Activated CD4-positive, alpha-beta T cell treated with anti-CD3 and anti-CD28 coated beads, Interleukin-2, amount 50 U/mL, for 4 hours (primary cell): ENCODE measurements at places on chromosomes 6 and 20.

DNA sequence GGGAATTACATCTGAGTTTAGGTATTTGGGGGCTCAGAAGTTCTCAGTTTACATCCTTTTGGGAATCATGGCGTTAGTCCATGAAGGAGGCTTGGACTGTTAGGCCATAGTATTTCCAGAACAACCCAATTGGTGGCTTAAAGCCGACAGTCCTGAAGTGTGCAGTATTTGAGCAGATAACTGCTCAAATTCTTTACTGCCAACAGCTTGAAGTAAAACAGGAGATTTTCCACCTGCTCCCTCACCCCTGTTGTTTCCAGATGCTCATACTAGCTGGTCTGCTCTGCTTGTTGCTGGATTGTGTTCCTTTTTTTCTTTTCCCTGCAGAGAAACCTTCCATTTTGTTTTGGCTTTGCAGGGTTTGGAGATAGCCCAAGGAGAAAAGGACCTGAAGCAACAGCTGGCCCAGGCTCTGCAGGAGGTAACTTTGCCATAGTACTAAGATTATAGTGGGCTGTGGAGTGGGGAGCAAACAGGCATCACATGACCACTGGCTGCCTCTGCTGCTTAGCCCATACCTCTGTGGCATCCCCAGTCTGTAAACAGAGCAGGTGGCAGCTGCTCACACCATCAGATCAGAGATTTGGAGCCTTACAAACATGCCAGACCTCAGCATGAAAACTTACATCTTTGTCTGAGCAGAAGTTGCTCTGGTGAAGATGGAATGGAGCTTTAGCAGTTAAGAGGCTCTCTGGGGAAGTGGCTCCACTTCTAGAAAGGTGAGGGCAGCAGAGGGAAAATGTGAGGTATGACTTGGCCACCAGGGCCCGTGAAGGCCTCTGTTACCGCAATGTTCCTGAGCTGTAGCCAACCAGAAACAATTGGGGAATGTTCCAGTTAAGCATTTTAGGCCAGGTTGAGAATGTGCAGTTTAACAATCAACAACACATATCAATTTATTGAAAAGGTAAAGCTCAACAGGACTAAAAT, 17.6 kb downstream of the RNF8 start:
- DNase-seq, result no peak

- no peak for DNase-seq
Observed at GRCh38 chr6:45704056-45704800, 311.4 kb downstream of the CLIC5 start.

DNA sequence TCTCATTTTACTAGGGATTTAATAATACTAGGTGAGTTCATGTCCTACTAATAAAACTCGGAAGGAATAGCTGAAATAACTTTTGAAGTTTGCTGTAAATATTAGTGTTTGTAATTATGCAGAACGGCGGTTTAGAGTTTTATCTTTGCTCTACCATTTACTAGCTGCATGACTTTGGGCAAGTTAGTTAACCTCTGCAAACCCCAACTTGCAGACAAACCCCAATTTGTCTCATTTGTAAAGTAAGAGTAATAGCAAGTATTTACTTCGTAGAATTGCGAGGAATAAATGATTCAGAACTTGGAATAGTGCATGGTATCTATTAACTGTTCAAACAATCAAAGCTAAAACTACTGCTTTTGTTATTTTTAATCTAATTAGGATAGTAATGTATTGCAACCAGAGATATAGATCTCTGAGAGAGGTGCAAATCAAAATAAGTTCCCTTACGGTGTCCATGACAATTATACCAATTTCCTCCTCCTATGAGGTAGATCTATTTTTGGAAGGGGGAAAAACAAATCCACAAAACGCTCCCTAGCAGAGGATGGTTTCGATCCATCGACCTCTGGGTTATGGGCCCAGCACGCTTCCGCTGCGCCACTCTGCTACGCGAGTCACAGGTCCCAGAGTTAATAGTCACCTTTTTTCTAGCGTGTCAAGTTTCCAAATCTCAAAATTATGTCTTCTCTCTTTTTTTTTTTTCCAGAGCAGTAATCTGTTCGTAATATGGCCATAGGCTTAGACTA, 35.1 kb upstream of the BTN3A2 start:
- peak; percentile 37 for DNase-seq

GRCh38 chr6:113830140-113830539, 27.0 kb upstream of the MARCKS start:
- no peak for DNase-seq

- DNase-seq, result peak; percentile 67
Observed at GRCh38 chr20:5056801-5057599, 55.7 kb upstream of the SLC23A2 start.

GRCh38 chr6:47079638-47080037, 37.5 kb upstream of the ADGRF1 start:
- no peak for DNase-seq

DNA sequence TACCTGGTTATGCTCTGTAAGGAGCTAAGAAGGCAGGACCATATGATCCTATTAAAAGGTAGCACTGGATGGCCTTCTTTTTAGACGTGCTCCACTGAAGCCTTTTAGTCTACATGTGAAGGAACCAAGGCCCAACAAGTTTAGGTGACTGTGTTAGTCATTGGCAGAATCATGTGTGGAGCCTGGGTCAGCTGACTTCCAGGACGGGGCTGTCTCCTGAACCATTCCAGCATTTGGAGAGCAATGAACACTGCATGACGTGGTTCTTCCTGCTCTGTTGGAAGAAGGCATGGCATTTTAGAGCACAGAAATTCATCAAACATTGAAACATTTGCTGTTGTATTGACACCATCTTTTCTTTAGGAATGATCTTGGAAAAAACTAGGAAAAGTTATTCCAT, 87.8 kb upstream of the TIAM2 start:
- no peak for DNase-seq

DNA sequence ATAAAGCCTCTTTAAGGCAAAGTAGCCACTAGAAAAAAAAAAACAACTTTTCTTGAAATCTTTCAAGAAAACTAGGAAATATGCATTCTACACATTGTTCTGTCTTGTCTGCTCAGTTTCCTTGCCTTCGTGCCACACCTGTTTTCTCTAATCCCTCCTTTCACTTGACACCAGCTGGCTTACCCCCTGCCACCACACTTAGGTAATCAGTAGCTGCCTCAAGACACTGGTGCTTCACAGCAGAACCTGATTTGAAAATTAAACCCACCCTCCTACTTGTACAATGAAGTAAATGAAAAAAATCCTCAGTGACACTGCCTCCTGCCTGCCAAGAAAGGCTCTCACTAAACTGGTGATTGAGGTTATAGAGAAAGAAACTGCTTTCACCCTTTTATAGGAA, 45.8 kb upstream of the SCML4 start:
- no peak for DNase-seq

DNA sequence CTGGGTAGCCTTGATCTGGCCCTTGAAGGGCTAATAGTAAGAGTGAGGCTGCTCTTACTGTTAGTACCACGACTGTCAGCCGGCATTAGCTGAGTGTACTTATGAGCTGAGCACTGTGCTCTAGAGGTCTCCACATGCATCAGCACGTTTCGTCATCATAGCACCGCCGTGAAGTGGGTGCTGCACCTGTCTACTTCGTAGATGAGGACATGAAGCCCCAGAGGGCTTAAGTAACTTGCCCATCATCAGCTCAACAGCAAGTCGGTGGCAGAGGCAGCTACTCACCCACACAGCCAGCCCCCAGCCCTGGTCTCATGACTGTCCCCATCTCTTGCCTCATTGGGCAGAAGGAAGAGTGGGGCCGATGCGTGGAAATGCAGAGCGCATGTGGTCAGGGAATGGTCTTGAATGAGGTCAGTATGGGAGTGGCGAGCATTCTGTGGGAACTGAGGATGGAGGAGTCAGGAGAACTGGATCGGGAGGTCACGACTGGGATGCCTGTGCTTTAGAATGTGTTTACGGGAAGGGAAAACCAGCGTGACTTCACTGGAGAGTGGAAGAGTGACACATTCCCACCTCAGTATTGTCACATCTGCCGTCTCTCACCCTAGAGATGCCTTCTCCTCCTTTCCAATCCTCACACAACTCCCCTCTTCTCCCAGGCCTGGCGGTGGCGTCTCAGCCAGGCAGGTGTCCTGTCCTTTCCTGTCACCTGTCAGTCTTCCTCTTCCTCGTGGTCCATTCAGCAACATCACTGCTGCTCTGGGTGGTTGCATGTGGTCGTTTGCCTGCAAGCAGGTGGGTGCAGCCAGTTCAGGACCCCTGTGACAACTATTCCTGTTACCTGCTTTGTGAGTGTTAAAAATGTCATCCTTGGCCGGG, 6.0 kb downstream of the SYTL3 start:
- DNase-seq, result no peak

DNA sequence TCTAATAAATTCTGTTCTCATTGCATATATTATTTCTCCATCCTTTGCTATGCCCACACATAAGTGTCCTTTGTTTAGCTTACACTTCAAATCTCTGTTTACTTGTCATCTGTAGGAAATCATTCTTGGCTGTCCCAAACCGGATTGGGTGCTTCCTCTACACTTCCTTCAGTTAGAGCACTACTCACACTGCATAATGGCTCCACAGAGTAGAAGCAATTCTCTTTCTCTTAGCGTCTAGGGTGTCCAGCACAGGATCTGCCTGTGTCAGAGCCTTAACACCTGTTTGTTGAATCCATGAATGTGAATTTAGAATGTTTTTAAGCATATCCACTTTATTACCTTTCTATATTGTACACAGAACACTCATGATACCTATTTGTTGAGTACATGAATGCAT, 87.0 kb upstream of the BMP2 start:
- DNase-seq, result no peak

DNA sequence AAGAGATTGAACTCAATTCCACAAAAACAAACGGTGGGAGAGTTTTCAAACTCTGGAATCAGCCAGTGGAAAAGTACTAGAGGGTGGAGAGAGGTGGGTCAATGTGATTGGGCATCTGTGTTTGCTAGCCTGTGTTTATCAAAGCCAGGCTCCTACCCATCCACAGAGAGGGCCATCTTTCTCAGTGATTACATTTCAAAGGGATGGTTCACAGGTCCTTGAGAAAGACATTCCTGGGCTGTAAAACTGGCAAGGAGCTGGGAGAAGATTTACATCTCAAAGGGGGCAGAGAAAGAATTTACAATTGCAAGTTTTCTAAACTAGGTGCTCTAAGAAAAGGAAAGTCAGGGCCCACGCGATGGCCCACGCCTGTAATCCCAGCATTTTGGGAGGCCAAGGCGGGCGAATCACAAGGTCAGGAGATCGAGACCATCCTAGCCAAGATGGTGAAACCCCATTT, 146.8 kb upstream of the UST start:
- DNase-seq, result no peak

DNA sequence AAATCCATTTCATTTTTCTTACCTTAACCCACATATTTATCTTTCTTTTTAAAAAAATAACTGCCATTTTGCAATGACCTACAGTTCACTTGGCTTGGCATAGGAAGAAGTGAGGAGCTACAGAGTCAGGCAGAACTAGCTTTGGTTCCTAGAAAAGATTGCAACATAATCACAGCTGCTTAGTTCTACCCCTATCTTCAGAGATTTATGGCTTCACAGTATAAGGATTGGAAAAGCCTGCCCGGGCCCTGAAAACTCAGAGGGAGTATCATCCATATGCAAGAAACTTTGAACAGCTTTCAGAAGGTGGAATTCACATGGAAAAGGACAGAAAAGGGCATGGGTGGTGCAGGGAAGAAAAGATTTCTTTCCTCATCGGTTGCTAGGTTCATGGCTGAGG, 774.3 kb upstream of the CHD6 start:
- no peak for DNase-seq

DNA sequence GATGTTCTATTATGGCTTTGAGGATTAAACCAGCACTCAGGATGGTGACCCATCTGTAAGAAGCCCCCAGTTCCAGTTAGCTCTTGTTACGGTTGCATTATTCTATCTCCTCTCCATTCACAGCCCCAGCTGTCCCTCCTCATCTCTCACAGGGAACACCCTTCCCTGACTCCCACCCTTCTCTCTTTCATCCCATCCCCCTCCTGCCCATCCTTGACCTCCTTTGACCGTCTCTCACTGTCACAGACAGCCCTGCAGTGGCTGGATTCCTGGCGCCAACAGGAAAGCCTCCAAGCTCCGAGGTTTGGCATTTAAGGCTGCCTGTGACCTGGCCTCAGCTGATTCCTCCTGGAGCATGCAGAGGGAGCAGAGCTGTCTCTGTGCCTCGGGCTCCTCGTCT, 4.2 kb upstream of the BPIFB4 start:
- no peak for DNase-seq

DNA sequence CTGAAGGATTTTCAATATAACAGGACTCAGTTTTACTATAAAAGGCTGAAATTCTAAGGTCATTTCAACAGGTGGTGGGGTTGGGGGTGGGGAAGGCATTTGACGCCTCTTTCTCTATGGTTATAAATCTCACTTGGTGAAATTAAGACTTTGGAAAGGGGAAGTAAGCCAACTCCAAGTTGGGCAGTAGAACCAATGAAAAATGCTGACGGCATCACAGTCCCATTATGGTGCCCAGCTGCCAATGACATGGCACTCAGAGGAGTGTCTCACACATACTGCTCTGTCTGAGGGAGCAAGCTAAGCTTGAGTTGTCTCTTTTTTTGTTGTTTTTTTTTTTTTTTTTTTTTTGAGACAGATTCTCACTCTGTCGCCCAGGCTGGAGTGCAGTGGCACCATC, 4.7 kb downstream of the SLC16A10 start:
- no peak for DNase-seq

DNA sequence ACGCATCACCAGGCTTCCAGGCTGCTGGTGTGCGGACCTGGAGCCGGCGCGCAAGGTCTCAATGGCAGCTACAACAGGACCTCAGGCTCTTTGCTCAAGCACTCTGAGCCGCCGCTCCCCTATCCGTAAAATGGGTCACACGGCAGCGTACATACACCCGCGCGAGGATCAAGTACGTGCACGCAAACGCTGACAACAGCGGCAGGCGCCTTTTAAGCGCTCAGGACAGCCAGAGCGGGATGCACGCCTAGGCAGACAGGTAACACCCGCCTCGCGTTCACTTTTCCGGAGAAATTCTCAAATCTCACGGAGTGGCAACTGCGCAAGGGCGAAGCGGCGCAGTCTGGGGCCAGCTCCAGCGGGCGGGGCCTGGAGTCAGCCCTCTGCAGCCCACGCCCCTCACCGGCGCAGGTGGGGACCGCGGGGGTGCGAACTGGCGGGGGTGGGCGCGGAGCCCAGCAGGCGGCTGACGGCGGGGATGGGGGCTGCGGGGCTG, 535 bp downstream of the EXOC2 start:
- DNase-seq, result peak; percentile 78

GRCh38 chr6:89597988-89598387, 40.6 kb downstream of the LYRM2 start:
- DNase-seq, result no peak

DNA sequence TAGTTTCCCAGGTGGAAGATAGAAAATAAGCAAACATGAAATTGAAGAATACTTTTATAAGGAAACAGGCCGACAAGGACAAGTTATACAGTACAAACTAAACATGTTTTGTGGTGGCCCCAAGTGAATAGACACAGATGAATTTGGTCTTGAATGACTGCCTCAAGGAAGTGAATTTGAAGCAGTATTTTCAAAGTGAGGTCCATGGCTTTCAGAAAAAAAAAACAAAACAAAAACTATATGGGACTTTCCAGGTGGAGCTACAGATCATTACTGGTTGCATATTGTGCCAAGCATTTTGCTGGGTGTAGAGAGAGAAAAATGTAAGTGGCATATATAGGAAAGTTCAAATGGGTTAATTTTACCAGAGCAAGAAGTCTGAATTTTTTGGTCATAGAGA, 68.8 kb downstream of the CYB5R4 start:
- no peak for DNase-seq

- DNase-seq, result no peak
Observed at GRCh38 chr6:104118274-104118673, 741.4 kb downstream of the HACE1 start.
